ENCODE measurements at places on chromosomes 4 and X. TPM values are rescaled to one million over a fixed set of nuclear protein-coding genes. Genes with fewer than 3 reads are reported as not detected.

The ANKRD37 gene
- total RNA-seq: 25.1 TPM

The COL4A6 gene
- 4.2 TPM for total RNA-seq

- no peak for DNase-seq
Measured at GRCh38 chr4:143403553-143403820, 66.8 kb downstream of the GAB1 start.

- DNase-seq: no peak
Measured at GRCh38 chr4:184529283-184529682, 54.9 kb upstream of the IRF2 start.

- no peak for DNase-seq
Measured at GRCh38 chrX:1391370-1391706, 575 bp downstream of the SLC25A6 start.

DNA sequence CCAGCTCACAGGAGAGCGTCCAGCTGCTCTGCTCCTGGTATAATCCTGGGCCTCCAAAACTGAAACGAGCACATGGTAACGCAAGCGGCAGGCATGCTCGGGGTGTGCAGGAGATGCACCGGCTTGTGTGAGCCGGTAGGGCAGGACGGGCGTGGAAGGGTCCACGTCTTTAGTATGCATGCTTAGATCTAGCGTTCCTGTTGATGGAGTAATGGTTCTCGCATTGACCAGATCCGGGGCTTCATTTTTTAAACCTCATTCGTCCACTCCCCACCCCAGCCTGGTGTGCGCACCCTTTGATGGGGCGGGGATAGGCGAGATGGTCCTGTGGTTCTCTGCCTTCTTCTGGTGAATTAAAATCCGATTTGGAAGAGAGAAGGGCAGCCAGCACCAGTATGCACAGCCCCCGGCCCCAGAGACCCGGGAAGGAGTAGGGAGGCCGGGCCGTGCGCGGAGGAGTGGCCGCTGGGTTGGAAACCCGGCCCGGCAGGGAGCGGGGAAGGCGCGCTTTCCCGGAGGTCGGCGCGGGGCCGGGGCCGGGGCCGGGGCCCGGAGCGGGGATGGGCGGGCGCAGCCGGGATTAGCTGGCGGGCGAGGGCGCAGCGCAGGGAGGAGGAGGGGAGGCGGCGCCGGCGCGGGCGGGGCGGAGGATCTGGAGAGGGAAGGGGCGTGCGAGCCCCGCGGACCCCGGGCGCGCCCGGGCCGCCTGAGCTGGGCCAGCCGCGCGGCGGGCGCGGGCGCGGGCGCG, 39.9 kb downstream of the FAM149A start:
- peak; percentile 67 for DNase-seq

- DNase-seq: no peak
Measured at GRCh38 chrX:19388064-19388679, 44.4 kb downstream of the PDHA1 start.

- no peak for DNase-seq
Measured at GRCh38 chrX:116298956-116299355, 128.4 kb downstream of the AGTR2 start.

Measured in occipital lobe (tissue), 3 donors.